ENCODE measurements at places on chromosomes 3 and 15.

DNA sequence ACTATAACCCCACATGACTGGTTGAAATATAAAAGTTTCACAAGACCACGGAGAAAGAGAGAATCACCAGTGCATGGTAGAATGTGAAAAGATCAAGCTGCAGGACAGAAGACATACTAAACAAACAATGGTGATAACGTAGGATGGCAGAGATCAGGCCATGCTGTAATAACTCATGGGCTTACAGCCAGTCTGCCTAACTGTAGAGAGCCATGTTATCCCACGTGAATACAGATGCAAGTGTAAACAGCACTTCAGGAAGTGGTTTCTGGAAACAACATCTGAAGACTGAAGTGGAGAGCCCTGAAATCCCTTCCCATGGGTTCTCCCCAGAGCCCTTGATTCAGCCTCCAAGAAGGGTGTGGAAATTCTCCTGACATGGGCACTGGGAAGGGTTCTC, 103.2 kb upstream of the SLCO2A1 start:
- no peak for DNase-seq

DNA sequence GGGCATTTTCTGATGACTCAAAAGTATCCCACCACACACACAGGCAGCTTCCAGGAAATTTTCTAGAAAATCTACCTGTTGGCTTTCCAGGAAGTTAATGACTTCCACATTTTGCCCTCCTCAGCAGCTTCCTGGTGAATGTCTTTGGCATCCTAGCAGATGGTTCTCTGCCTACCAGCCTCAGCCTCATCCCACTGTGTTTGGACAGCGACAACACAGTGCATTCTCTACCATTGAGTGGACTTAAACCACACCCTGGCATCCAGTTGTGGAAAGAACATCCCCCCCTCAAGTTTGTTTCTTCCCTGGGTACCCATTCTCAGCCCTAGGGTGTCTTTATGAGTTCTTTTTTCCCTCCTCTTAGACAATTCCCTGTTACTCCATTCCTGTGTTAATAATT, 50.8 kb upstream of the GADL1 start:
- no peak for DNase-seq

DNA sequence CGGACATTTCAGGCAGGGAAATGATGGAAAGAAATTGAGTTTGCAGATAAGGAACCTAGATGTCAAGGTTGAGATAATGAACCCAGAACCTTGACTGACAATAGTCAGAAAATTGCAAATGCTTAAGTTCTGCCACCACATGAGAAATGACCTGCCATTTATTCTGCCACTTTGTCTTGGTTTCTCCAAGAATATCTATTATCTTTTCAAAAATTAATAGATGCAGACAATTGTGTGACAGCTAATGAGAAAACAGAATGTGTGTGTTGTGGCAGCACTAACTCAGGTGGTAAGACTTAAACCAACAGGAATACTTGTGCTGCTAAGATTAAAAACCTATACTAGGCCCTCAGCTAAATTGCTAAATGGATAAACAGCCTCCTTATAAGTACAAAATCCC, 52.3 kb downstream of the CADPS start:
- no peak for DNase-seq

GRCh38 chr3:151568184-151568583, 107.3 kb upstream of the IGSF10 start:
- DNase-seq = no peak
